ENCODE measurements at places on chromosomes 6 and 20. TPM values are rescaled to one million over a fixed set of nuclear protein-coding genes. Genes with fewer than 3 reads are reported as not detected.

GRCh38 chr6:124055963-124056362 lies 252.3 kb downstream of the NKAIN2 start:
- no peak for DNase-seq

GRCh38 chr6:147467428-147467827 lies 41.1 kb upstream of the SAMD5 start:
- DNase-seq = no peak

DNA sequence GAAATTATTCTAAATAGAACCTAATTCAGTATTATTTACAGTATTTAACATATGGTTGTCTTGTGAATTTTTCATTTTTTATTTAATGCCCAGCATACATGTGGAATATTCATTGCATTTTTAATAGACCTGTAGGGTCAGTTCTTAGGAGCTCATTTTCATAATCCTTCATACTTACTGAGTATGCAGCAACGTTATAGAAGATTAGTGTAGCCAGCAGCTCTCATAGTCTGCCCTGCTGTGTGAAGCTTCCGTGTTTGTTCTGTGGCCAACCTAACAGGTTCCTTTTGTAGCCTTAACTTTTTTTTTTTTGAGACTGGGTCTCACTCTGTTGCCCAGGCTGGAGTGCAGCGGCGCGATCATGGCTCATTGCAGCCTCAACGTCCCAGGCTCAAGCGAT lies 261.4 kb downstream of the ARID1B start:
- DNase-seq = no peak

DNA sequence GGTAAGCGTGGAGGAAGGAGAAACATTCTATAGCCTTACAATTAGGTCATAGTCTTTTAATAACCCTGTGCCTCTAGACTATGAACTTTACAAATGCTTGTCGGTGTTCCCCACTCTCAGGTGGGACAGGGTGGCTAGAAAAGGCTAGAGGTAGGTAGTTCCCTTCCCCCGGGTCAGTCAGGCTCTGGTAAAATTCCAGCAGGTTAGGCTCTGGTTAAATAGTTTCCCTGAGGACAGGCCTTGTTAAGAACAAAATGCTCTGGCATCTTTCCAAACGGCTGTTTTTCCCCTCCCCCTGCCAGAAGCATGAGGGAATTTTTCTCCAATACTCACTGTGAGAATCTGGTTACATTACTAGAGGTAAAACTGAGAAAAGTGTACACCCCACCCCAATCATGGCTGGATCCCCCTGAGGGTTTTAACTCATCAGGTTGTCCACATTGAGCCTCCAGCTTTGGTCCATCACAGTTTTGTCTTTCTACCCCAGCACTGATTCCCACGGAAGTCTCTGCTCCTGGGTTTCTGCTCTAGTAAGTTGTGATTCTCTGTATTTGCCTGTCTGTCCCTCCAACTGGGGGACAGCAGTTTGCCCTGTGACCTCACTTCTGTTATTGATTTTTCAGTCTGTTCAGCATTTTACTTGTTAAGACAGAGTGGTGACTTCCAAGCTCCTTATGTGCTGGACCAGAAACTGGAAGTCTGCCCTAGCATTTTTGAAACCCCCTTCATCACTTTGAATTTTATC lies 84.7 kb upstream of the ADGRF1 start:
- peak; percentile 60 for DNase-seq

- no peak for DNase-seq
Measured at GRCh38 chr6:89934685-89935366, 40.6 kb downstream of the GJA10 start.

DNA sequence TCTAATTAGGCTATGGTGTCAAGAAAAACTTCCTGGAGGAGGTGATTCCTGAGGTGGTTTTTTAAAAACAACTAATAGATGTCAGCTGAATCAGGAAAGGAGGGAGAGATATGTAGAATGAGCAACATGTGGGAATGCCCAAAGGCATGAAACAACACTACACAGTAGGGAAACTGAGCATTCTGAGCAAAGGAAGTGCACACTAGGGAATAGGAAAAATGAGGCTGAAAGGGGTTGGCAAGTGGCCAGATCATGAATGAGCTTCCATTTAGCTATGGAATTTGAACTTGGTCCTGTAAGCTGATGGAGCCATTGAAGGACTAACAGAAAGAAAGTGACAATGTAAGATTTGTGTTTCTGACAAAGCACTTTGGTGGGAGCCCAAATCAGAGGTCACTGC lies 16.9 kb upstream of the SLC35F1 start:
- no peak for DNase-seq

- no peak for DNase-seq
Measured at GRCh38 chr20:54688476-54688875, 213.1 kb downstream of the DOK5 start.

DNA sequence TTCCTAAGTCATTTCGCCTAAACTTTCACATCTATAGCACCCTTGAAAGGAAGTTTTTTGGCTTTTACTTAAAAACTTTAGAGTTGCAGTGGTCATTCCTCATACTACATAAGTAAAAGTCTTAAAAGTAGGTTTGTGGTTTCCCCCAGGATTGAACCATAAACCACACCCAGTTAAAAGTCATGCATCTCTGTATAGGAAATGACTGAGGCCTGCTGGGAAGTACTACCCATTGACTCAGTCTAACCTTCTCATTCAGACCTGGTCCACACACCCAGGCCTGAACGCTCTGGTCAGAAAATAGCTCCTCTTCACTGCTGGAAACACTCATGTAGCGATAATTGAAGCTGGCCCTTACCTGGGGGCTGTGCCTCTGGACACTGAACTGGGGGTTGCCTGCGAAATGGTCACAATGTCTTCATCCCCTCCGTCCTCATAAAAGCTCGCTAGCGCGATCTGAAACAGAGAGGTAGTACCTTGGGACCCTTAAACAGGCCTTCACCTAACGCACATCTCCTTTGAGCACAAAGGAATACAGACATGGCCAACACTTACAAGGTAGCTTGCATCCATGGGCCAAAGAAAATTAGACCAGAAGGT lies 2.6 kb downstream of the NSFL1C start:
- no peak for DNase-seq

DNA sequence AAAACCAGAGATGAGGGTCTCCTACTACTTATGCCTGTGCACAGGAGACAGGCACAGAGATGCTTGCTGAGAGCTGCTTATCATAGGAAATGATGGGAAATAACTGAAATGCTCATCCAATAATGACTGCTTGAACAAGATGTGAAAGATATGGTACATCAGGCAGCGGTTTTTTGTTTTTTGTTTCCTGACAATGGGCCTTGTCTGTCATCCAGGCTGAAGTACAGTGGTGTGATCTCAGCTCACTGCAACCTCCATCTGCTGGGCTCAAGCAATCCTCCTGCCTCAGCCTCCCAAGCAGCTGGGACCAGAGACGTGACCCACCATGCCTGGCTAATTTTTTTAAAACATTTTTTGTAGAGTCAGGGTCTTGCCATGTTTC lies 1.2 kb upstream of the RIPOR3 start:
- DNase-seq = no peak

DNA sequence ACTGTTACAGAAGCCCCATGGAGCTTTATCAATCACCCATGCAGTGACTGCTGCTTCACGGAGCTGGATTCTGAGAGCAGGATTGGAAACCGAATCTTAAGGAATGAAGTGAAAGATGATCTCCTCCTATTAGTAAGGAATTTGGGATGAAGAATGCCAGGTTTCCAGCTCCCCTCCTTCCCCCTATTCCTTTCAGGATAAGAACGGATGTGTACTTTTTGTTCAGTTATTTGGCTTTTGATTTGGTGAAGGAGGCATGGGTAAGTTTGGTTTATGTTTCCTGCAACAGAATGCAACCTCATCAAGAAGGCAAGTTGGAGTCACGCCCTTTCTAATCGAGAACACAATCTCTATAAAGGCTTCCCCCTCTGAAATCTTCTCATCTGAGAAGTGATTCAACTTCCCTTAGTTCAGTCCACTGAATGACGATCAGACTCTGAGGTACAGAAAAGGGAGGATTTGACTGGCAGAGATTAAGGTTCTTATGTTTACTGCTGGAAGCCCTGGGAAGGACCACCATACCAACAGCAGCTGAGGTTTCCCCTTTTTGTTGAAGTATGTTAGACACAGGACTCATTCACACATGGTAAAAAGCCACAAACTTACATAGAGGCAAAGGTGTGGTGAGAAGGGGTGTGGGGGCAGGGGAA lies 5.5 kb downstream of the ELMO2 start:
- DNase-seq = no peak

GRCh38 chr6:157891544-157892362 lies 68.7 kb downstream of the SNX9 start:
- DNase-seq = no peak

DNA sequence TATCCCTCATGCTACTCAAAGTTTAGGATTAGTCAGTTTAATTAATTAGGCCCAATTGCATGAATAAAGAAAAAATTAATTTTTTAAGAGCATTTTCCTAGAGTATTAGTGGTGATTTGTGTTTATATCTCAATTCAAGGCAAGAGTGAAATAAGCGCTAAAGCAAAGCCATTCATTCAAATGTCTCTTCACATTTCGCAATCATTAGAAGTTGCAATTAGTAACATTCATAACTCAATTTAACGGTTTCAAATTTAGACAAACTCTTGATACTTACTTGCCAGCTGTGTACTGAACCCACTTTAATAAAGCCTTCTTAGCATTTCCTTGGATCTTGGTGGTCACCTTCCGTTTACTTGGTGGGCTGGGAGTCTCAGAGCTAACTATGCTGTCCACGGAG lies 127.2 kb downstream of the SYNE1 start:
- no peak for DNase-seq

DNA sequence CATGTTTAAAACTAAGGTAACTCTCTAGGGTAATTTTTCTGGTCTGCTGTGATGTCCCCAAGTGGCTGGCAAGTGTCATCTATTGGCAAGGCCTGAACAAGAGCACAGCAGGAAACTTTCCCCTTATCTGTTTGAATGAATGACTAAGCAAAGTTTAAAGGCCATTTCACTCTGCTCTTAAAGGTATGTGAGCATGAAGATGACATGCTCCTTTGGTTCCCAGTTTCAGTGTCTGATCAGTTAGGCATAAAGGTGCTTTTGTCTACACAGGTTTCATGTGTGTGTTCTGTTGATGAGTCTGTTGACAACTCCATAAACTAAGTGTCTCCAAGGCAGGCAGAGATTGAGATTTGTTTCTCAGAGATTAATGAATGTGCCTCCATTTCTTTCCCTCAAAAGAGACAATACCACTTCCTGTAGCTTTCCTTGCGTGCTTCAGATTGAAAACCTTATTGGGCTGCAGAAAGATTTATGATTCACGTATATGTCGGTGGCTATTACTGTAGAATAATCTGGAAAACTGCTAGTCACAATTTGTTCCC lies 83.9 kb downstream of the MAP3K7 start:
- peak; percentile 31 for DNase-seq

DNA sequence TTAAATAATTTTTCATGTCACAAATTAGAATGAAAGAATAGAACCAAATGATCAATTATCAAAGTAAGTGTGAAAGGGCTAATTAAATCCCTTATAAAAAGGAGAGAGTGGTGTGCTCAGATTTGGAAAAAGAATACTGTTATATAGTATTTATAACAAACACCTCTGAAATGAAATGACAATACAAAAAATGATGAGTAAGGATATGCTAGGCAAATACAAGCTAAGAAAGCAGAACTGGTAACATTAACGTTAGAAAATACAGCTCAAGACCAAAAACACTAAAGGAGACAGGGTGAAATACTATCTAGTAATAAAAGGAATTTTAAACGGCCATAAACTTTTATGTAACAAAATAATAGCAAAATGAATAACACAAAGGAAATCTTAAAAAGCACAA lies 324.2 kb upstream of the RUNX2 start:
- no peak for DNase-seq

- no peak for DNase-seq
Measured at GRCh38 chr6:55998576-55998975, 123.2 kb upstream of the BMP5 start.

Gene CDH26
- 0.13 TPM for total RNA-seq

Gene GFOD1
- 13.3 TPM for total RNA-seq

Gene TCF21
- total RNA-seq = 0.37 TPM

Gene ANKS1A
- 23.4 TPM for total RNA-seq

Gene PLCB4
- total RNA-seq = 0.21 TPM

Gene HCK
- total RNA-seq = not detected

Gene HSPA1L
- 1.3 TPM for total RNA-seq

Gene NRSN1
- total RNA-seq = not detected

Gene CST5
- not detected for total RNA-seq

Gene AVP
- not detected for total RNA-seq

Gene POPDC3
- not detected for total RNA-seq

Measured in HT-29 (cell line).